ENCODE measurements at places on chromosomes 4 and X. TPM values are rescaled to one million over a fixed set of nuclear protein-coding genes. Genes with fewer than 3 reads are reported as not detected.
A peak's percentile ranks its signal among the peaks of the same experiment; 100 is the strongest.

The CXorf38 gene
- 3.6 TPM for total RNA-seq

The DCX gene
- not detected for total RNA-seq

The ZDHHC15 gene
- 4.3 TPM for total RNA-seq

The GATA1 gene
- total RNA-seq: not detected

The FGF16 gene
- not detected for total RNA-seq

The SHOX gene
- not detected for total RNA-seq

The SULT1B1 gene
- total RNA-seq: 2.1 TPM

The TMSB15A gene
- total RNA-seq: 0.88 TPM

The NEIL3 gene
- total RNA-seq: not detected

The TLR7 gene
- 0.29 TPM for total RNA-seq

The TMEM31 gene
- total RNA-seq: 0.85 TPM

The MAGEA3 gene
- total RNA-seq: not detected

The SH2D1A gene
- total RNA-seq: 0.43 TPM

- H3K4me3 ChIP-seq: no peak overlapping the region
- H3K27me3 ChIP-seq: no peaks in the 10 kb centered on the region
- DNase-seq: no peak
- no peaks in the 10 kb centered on the region for H3K4me1 ChIP-seq
- no peak overlapping the region for H3K27ac ChIP-seq
These were observed 5.6 kb upstream of the TEC start for GRCh38 chr4:48275247-48275646.

DNA sequence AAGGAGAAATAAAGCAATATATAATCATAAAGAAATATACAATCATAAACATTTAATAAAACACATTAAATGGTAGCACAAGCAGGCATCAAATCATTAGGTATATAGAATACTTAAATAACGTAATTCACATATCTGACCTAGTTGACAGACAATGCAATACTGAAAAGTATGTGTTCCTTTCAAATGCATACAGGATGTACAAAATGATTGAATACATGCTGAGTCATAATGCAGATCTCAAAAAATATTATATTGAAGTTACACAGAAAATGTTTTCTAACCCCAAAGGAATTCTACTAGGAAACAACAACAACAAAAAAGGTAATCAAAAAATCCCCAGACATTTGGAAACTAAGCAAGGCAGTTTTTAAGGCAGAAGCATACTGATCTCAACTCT is 1072.0 kb upstream of the INTU start:
- no peaks in the 10 kb centered on the region for H3K27me3 ChIP-seq
- H3K4me3 ChIP-seq: no peak overlapping the region
- H3K4me1 ChIP-seq: no peaks in the 10 kb centered on the region
- H3K27ac ChIP-seq: no peak overlapping the region
- no peaks in the 10 kb centered on the region for H3K36me3 ChIP-seq

- no peak overlapping the region for H3K27ac ChIP-seq
- DNase-seq: no peak
- no peaks in the 10 kb centered on the region for H3K27me3 ChIP-seq
- no peaks in the 10 kb centered on the region for H3K36me3 ChIP-seq
- H3K4me1 ChIP-seq: no peaks in the 10 kb centered on the region
- no peak overlapping the region for H3K4me3 ChIP-seq
These were observed 113.1 kb downstream of the SHROOM4 start for GRCh38 chrX:50700921-50701320.

GRCh38 chr4:182126096-182126495 is 117.1 kb upstream of the TENM3 start:
- no peak for DNase-seq
- H3K27ac ChIP-seq: no peak overlapping the region

GRCh38 chrX:71103110-71103983 is 3.2 kb downstream of the CXorf65 start:
- no peak for DNase-seq
- no peaks in the 10 kb centered on the region for H3K36me3 ChIP-seq
- no peaks in the 10 kb centered on the region for H3K4me1 ChIP-seq
- no peak overlapping the region for H3K4me3 ChIP-seq

- H3K27me3 ChIP-seq: no peaks in the 10 kb centered on the region
- peak overlapping the region; percentile 60 for H3K27ac ChIP-seq
- H3K4me1 ChIP-seq: no peaks in the 10 kb centered on the region
- H3K4me3 ChIP-seq: no peak overlapping the region
- DNase-seq: peak; percentile 86
- no peaks in the 10 kb centered on the region for H3K36me3 ChIP-seq
These were observed 164.9 kb downstream of the MAML3 start for GRCh38 chr4:139988863-139989765.

DNA sequence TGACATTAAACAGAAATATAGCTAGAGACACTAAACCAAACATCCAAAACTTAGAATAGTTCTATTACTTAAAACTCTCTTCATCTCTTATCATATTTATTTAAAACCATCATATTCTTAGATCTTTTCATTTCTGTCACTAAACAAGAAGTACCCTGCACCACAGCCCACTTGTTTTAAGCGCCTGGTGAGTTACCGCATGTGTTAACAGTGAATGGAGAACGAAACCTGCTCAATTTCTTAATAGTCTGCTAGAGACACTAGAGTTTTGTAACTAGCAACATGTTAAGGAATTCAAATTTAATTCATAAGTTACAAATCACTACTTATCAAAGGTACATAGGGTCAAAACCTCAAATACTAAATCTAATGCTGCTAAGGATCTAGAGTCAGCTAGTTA is 111.5 kb downstream of the FBXW7 start:
- no peaks in the 10 kb centered on the region for H3K4me1 ChIP-seq
- no peaks in the 10 kb centered on the region for H3K36me3 ChIP-seq
- no peak overlapping the region for H3K27ac ChIP-seq
- no peaks in the 10 kb centered on the region for H3K27me3 ChIP-seq

DNA sequence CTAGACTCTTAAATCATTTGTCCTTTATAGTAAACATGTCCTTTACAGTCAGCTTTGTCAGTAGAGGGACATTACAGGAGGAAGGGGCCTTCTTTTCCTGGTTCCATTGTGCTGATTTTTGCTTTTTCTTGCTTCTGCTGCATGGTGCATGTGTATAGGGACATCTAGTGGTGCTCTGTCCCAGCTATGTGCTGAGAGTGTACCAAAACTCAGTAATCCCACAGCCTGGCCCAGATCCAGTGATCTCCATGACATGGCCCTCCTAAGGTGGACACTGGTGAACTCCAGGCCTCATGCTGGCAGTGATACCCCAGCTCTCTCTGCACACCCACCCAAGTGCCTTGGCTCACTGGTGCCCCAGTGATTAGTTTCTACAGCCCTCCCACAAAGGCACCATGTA is 45.2 kb downstream of the MAGEB17 start:
- DNase-seq: no peak
- no peaks in the 10 kb centered on the region for H3K36me3 ChIP-seq
- no peak overlapping the region for H3K4me3 ChIP-seq
- no peak overlapping the region for H3K27ac ChIP-seq

- no peak for DNase-seq
- no peaks in the 10 kb centered on the region for H3K36me3 ChIP-seq
- H3K27me3 ChIP-seq: no peaks in the 10 kb centered on the region
- H3K4me3 ChIP-seq: no peak overlapping the region
- no peaks in the 10 kb centered on the region for H3K4me1 ChIP-seq
- H3K27ac ChIP-seq: no peak overlapping the region
These were observed 10.1 kb upstream of the CPLX1 start for GRCh38 chr4:836003-836511.

GRCh38 chrX:29530501-29530900 is 684.9 kb upstream of the MAGEB2 start:
- H3K4me1 ChIP-seq: no peaks in the 10 kb centered on the region
- H3K27ac ChIP-seq: no peak overlapping the region
- no peaks in the 10 kb centered on the region for H3K27me3 ChIP-seq
- H3K4me3 ChIP-seq: no peak overlapping the region
- H3K36me3 ChIP-seq: no peaks in the 10 kb centered on the region

DNA sequence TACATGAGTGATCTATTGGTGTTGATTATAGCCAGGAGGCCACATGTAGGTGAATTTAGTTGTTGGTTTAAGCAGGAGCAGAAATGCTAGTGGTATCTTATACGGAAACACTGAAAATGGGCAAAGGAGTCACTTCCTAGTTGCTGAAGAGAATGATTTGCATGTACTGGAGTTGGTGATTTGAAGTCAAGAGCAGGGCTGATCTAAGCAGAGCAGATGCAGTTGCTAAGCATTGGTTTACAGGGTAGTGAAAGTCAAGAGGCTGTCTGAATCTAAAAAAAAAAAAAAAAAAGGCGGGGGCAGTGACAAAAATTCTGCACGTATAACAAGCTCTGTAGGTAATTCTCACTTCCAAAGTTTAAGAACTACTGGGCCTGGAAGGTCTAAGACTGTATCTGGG is 90.4 kb upstream of the HPRT1 start:
- no peak overlapping the region for H3K4me3 ChIP-seq
- no peaks in the 10 kb centered on the region for H3K36me3 ChIP-seq
- no peaks in the 10 kb centered on the region for H3K4me1 ChIP-seq
- H3K27me3 ChIP-seq: no peaks in the 10 kb centered on the region

GRCh38 chr4:79695848-79696247 is 287.8 kb upstream of the GK2 start:
- DNase-seq: no peak
- H3K4me1 ChIP-seq: no peaks in the 10 kb centered on the region
- no peak overlapping the region for H3K4me3 ChIP-seq
- H3K36me3 ChIP-seq: no peaks in the 10 kb centered on the region
- H3K27me3 ChIP-seq: no peaks in the 10 kb centered on the region

- no peaks in the 10 kb centered on the region for H3K36me3 ChIP-seq
- peak overlapping the region; percentile 60 for H3K27ac ChIP-seq
- no peaks in the 10 kb centered on the region for H3K4me1 ChIP-seq
- peak overlapping the region; percentile 5 for H3K4me3 ChIP-seq
- H3K27me3 ChIP-seq: no peaks in the 10 kb centered on the region
- peak; percentile 65 for DNase-seq
These were observed 471.3 kb downstream of the TECRL start for GRCh38 chr4:63937961-63938360.

GRCh38 chr4:55312489-55313101 is 33.4 kb upstream of the SRD5A3 start:
- peak; percentile 26 for DNase-seq
- no peaks in the 10 kb centered on the region for H3K4me1 ChIP-seq
- no peak overlapping the region for H3K27ac ChIP-seq
- no peak overlapping the region for H3K4me3 ChIP-seq

DNA sequence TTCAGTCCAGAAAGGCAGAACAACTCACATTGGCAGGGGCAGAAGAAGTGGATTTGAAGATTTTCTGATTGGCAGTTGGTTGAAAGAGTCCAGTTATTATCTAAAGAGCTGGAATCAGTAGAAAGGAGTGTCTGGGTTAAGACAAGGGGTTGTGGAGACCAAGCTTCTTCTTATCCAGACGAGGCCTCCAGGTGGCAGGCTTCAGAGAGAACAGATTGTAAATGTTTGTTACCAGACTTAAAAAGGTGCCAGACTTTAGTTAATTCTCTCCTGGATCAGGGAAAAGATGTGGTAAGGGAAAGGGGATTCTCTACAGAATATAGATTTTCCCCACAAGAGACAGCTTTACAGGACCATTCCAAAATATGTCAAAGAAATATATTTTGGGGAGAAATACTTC is 36.7 kb upstream of the TLR3 start:
- H3K4me1 ChIP-seq: peaks cover 17% of the 10 kb centered on the region
- no peak for DNase-seq
- no peak overlapping the region for H3K4me3 ChIP-seq
- H3K27ac ChIP-seq: no peak overlapping the region

DNA sequence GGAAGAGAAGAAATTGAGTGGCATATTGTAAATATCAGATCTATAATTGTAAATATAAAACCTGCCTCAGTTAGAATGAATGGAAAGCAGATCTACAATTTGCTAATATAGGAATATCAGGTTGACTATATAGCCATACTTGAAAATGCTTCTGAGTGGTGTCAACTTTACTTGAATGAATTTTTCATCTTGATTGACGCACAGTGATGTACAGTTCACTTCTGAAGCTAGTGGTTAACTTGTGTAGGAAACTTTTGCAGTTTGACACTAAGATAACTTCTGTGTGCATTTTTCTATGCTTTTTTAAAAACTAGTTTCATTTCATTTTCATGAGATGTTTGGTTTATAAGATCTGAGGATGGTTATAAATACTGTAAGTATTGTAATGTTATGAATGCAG is 132.6 kb downstream of the TET2 start:
- DNase-seq: no peak
- H3K4me1 ChIP-seq: no peaks in the 10 kb centered on the region
- H3K4me3 ChIP-seq: no peak overlapping the region
- no peaks in the 10 kb centered on the region for H3K36me3 ChIP-seq
- H3K27ac ChIP-seq: no peak overlapping the region

DNA sequence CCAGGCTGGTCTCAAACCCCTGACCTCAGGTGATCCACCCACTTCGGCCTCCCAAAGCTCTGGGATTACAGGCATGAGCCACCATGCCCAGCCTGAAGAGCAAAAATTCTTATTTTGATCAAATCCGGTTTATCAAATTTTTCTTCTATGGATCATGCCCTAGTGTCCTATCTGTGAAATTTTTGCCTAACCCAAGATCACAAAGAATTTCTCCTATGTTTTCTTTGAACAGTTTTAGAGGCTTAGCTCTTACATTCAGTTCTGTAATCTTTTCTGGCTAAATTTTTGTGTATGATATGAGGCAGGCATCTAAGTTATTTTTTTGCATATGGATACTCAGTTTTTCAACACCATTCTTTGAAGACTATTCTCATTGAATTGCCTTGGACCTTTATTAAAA is 27.4 kb downstream of the EDNRA start:
- H3K4me3 ChIP-seq: no peak overlapping the region
- no peak for DNase-seq
- H3K27me3 ChIP-seq: no peaks in the 10 kb centered on the region
- H3K36me3 ChIP-seq: no peaks in the 10 kb centered on the region
- no peak overlapping the region for H3K27ac ChIP-seq

DNA sequence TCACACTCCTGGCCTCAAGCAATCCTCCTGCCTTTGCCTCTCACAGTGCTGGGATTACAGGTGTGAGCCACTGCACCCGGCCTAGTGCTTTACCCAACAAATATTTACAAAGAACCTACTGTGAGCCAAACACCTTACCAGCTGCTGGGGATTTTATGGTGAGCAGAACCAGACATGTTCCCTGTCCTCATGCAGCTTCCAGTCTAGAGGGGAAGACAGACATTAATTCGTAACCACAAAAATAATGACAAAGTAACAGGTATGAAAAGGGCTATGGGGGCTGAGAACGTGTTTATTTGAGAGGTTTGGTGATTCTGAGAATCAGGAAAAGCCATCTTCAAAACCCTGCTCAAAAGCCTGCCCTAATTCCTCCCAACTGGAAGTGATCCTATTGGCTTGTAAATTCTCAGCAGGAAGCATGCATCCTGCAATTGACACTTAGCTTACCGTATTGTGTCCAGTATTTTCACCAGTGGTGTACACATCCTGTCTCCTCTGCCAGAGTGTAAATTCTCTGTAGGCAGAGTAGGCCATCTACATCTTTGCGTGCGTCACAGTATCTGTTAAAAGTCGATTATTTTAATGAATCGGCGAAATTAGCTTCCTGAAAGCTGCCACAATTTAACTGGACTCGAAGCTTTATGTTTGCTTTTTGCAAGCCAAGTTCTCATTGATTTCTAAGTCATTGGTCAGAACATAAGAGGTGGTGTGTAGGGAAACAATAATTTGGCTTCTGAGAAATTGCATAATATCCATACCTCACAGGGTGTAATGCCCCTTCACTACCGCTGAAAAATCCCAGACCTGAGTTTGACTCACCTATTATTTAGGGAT is 67.0 kb downstream of the TMEM156 start:
- DNase-seq: no peak
- no peak overlapping the region for H3K4me3 ChIP-seq
- H3K27me3 ChIP-seq: no peaks in the 10 kb centered on the region
- no peaks in the 10 kb centered on the region for H3K4me1 ChIP-seq

- no peaks in the 10 kb centered on the region for H3K27me3 ChIP-seq
- DNase-seq: no peak
- H3K4me3 ChIP-seq: no peak overlapping the region
- H3K27ac ChIP-seq: no peak overlapping the region
- H3K4me1 ChIP-seq: no peaks in the 10 kb centered on the region
These were observed 187.3 kb downstream of the ANAPC10 start for GRCh38 chr4:144910723-144911122.
